ENCODE measurements at places on chromosomes 5 and 9.

DNA sequence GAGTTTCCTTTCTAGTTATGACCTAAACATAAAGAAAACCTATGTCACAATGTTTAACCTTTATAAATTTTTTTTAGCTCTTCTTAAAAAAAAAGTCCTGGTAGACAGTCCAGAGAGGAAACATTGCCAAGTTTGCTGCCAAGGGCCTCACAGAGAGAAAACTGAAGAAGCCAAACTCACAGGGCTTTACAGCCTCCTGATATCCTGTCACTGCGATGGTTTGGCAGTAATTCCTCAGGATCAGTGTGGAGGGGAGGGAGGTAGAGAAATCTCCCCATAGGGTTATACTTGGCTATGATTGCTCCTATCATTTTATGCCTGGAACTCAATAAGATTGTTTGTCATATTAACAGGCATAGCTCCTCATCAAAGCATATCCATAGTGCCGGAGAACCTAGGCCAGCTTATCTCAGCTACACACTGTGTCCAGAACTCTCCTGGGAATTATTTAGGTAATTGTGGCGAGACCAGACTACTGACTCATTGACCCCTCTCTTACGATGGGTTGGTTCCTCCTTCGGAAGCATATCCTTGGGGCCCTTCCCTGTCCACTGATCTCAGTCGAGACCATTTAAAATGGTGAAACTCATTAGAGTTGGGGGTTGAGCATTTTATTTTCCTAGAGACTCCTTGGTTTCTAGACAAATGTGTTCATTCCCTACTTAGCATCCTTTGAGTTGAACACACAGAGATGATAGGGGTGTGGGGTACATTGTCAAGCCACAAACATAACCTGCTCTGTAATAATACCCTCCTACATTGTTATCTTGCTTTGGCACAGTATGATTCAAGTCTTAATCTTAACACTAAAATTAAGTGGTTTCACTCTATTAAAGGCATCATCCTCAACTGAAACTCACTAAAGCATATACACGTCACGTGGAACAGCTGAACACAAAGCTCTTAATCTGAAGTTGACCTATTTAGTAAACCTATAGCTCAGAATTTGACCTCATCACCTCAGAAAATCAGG lies 53.4 kb upstream of the TMC1 start:
- no peak for DNase-seq

- DNase-seq = no peak
These were observed 82.3 kb downstream of the CEMIP2 start for GRCh38 chr9:71685988-71686387.

- DNase-seq = no peak
These were observed 29.9 kb downstream of the TUT7 start for GRCh38 chr9:86324308-86324707.

DNA sequence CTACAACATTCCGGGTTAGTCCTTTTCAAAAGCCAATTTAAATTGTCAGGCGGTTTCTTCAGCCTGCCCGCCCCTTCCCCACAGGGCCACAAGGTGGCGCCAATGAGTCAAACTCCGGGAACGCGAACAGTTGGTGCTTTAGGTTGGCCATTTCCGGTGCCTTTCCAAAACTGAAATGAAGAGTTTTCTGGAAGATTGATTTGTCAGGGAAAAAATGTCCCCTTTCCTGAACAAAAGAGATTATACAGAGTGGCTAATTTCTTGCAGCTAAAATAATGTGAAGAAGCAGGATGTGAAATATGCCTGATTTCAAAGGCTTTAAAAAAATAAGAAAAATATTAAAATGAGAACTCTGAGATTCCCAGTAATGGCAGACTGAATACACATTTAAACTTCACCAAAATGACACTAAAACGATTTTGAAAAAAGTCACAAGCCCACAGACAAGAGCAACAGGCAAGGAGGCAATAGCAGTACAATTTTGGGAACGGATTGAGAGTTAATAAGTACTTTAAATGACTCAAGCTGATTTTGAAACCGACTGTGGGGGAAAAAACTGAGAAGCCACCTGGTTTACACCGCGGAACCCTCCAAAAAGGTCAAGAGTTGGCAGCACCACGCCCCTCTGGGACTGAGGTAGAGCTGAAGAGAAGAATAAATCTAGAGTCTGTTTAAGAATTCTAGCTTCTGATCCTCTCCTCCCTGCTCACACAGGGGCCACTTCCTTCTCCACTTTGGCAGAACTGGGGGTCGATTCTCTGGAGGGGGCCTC lies 45.7 kb downstream of the SLC46A2 start:
- peak; percentile 74 for DNase-seq

DNA sequence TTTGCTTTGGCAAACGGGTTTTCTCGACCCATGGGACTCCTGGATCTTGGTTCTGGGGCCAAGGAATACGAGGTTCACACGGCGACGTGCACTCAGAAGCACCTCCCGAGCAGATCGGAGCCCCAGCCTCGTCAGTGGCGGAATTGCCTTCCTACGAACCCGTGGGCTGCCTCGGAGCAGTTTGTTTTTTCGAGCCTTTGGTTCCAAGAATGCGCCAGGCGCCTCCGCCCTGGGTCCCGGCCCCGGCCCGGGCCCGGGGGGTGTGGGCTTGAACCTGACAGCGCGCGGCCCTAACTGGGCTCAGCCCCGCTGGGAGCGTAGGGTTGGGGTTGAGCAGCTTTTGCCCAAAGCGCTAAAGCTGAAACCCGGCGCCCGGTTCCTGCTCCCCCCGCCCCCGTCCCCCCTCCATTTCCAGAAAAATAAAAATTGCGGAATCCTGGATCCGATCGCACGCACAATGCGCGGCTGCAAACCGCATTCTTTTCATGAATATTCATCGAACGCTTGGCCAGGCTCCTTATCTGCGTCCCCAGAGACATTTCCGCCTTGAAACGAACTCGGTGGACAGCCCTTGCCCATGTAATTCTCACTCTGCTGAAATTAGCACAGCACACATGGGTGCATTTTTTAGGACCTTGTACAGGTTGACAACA lies 1.0 kb downstream of the BASP1 start:
- no peak for DNase-seq

GRCh38 chr9:14389146-14389545 lies 75.2 kb upstream of the NFIB start:
- DNase-seq = no peak

GRCh38 chr5:100004969-100005368 lies 530.2 kb upstream of the FAM174A start:
- no peak for DNase-seq

DNA sequence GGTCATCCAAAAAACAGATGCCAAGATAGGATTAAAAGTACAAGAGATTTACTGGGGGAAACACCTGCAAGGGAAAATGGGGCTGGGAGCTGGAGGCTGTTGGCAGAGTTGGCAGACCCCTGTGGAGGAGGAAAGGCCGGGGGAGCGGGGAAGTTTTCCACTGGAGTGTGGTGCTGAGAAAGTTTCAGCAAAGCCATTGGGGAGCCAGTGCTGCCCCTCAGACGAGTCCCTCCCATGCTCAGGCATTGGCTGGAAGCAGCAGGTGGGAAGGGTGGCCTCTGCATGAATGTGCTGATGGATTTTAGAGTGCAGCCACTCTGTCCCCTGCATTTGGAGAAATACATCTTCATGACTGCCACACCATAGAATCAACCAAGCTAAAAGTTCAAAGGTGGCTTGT lies 52.8 kb downstream of the TTC1 start:
- DNase-seq = no peak

- DNase-seq = no peak
These were observed 18.0 kb downstream of the GFI1B start for GRCh38 chr9:132996526-132996925.

GRCh38 chr5:179854356-179854755 lies 4.3 kb downstream of the MRNIP start:
- DNase-seq = no peak

GRCh38 chr5:137152616-137153015 lies 346.5 kb downstream of the SPOCK1 start:
- no peak for DNase-seq

DNA sequence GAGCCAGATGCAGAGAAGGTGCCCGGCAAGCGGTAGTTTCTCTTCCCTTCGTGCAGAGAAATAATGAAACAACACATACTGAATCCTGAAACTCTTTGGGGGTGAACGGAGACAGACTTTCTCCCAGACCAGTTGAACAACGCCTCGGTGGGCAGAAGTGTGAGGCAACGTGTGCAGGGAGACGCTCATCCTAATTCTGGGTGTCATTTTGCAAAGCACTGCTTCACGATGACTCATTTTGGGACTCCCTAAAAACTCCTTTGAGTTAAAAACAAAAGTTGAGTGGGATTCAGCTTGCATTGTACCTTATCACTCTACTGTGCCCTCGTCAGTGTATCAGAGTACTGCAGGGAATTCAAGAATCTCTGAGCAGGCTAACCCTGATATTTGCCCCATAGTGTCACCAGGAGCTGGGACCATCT lies 3.5 kb upstream of the NEK6 start:
- DNase-seq = no peak

GRCh38 chr9:129900263-129901027 lies 65.2 kb downstream of the USP20 start:
- DNase-seq = no peak

DNA sequence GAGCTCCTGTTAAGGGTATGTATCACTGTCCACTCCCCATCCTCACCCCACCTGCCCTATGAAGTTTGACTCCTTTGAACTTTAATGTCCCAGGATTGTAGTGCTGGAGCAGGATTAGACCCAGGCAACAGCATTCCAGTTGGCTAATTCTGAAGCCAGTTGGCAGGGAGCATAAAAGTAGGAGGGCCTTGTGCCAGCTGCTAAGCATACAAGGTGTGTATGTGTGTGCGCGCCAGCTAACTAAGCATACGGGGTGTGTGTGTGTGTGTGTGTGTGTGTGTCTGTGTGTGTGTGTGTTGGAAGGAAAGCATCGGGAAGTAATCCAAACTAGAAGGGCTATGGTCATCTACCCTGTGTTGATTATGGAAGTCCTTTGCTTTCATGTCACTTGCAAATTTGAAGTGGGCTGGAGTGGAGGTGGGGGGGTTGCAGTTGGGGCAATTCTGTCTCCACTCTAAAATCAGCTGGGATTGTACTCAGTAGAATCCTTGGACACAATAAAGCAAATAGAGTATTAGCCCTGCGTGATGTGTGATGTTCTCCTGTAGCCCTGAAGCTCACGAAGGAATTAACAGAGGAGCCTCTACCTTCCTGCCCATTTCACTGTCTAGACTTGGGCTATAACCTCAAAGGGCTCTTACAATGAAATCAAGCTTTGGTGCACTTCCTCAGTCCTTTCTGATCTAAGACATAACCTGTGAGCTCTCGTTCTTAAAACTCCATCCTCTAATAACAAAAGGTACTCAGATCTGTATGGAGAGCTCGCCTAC lies 26.9 kb downstream of the HMGCR start:
- DNase-seq = no peak

DNA sequence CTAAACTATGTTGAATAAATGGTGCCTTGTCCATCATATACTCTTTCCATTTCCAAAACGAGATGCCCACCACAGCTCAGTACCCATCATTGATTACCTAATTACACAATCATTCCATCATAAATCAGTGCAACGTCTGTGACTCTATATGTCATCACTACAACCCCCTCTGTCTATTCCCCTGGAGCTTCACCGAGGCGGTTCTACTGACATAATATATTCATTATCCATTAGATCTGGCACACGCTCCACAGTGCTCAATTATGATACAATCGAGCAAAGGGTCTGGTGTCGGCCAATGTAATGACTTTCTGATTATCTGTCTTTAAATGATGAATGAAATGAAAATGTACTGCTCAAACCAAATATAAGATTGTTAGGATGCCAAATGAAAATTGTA lies 1737.7 kb upstream of the WWC1 start:
- no peak for DNase-seq

Measured in activated CD4-positive, alpha-beta T cell treated with anti-CD3 and anti-CD28 coated beads, Interleukin-2, amount 50 U/mL, for 24 hours (primary cell).